ENCODE measurements at places on chromosomes 6 and 20.

DNA sequence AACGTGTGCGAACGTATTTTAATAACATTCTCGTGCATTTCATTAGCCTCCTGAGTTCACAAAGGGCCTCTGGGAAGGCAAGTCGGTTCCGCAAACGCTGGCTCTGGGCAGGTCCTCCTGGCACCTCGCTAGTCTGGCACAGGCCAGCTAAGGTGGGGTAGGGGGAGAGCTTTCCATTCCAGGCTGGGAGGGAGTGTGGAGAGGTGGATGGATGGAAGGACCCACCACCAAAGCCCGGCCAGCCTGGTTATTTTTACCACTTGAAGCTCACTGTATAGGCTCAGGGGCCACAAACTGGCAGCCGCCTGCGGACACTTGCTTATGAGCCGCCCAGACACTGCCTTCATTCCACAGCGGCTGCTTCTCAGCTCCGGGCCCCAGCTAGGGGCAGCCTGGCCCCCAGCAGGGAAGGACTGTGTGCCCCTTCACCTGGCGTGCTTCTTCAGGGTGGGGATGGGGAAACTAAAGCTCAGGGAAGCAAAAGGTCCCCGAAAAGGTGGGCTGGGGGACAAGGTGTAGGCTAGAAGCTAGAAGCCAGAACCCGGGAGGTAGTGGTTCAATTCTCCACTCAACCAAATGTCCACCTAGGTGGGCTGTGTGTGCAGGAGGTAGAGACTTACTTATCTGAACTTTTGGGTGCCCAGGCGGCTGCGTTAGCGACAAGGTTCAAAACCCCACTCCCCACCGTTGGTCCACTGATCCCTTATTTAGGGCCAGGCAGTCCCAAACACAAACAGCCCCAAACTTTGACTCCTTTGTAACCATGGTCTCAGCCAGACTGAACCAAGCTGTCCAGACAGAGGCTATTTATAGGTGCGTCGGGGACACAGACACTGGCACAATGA, 1.7 kb downstream of the PMEPA1 start:
- no peak for DNase-seq

DNA sequence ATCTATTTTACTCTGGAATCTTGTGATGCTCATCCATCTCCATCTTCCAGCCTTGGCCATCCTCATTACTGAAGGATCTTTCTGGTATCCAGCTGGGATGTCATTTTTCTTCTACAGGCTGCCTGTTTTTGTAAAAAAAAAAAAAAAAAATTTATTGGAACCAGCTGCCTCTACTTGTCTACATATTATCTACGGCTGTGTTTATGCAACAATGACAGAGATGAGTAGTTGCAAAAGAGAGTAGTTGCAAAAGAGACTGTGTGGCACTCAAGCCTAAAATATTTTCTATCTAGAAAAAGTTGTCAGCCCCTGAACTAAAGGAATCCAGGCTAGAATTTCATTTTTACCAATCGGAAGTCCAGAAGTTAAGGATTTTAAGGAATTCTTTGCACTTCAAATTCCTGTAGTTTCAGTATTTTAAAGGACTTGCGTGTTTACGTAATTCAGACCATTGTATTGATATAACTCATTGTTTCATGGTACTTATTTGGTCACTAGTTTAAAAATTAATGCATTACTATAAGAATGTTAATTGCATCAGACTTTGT, 38.6 kb upstream of the PLCG1 start:
- DNase-seq = no peak

DNA sequence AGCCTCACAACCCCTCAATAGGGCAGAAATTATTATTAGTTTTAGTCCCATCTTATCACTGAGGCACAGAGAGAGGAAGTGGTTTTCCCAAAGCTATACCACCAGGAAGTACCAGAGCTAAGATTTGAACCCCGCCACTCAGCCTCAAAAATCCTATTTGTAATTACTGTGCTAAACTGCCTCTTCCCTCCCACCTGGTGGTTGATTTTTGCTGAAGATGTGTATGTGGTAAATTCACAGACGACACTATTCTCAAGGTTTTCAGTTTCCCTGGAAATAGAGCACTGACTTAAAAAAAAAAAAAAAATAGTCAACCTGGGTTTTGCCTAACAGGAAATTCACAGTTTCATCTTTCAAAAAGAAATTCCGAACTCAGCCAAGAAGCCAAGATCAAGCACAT, 57.9 kb downstream of the TSHZ2 start:
- DNase-seq = no peak

GRCh38 chr20:48962976-48963771, 41.7 kb downstream of the ARFGEF2 start:
- DNase-seq = no peak
